ENCODE measurements at places on chromosomes 7 and 10. TPM values are rescaled to one million over a fixed set of nuclear protein-coding genes. Genes with fewer than 3 reads are reported as not detected.
A peak's percentile ranks its signal among the peaks of the same experiment; 100 is the strongest.

DNA sequence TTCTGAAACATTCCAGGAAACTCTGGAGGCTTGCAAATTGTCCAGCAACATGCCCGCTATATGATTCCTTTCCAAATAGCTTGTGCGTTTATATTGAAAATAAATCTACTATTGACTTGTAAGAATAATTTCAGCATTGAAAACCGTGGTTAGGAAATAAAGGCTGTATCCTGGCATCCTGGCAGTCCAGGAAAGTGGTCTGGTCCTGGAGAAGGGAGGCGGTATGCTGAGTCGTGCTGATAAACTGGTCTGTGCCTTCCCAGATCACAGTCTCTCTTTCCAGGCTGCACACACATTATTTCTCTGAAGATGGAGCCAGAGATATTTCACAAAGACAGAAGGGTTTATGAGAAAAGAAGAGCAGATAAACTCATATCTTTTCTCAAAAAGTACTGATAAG, 350.1 kb upstream of the COBL start:
- no peak for DNase-seq

- peak; percentile 86 for DNase-seq
These were observed at the start of the genes EXOSC1 and ZDHHC16 for GRCh38 chr10:97445722-97446639. Gene EXOSC1 (minus strand): TSS chr10:97446006. CDS start chr10:97445985, 21 bp downstream. Gene ZDHHC16 (plus strand): TSS chr10:97446175. CDS start chr10:97451676, 5,501 bp downstream.

DNA sequence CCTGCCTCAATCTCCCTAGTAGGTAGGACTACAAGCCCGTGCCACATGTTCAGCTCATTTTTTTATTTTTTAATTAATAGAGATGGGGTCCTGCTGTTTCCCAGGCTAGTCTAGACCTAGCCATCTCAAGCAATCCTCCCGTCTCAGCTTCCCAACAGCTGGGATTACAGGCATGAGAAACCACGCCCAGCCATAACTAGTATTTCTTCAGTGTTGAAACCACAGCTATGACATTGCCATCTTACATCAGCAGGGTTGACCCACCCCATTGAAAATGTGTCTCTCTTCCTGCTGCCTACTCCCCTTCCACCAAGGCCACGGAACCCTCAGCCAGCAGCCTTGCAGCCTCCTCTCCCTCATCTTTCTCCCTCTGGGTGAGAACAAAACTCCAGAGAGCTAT, 62.1 kb upstream of the ZNF746 start:
- DNase-seq: no peak

DNA sequence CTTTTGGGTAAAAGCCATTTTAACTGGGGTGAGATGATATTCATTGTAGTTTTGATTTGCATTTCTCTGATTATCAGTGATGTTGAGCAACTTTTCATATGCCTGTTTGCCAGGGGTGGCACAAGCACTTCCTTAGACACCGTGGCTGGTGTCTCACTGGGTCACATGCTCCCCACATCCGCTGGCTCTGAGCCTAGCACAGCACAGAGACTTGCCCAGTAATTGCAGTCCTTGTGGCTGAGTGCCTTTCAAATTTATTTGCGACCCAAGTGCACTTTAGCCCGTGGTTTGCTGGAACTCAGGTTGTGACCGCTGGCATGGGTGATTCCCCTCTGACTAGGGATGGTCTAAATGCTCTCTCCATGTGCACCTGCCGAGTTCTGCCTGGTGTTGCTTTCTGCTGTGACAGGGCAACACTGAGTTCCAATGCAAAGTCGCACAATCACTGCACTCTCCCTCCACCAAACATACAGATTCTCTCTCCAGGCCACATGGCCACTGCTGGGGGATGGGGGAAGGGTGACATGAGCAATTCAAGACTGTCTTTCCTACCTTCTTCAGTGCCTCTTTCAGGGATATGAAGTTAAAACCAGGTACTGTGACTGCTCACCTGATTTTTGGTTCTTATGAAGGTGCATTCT, 66.5 kb downstream of the ZNF277 start:
- no peak for DNase-seq

GRCh38 chr10:85599081-85599480, 767.5 kb downstream of the GRID1 start:
- no peak for DNase-seq

GRCh38 chr7:1086588-1087464, 1.1 kb upstream of the GPER1 start:
- DNase-seq: no peak

DNA sequence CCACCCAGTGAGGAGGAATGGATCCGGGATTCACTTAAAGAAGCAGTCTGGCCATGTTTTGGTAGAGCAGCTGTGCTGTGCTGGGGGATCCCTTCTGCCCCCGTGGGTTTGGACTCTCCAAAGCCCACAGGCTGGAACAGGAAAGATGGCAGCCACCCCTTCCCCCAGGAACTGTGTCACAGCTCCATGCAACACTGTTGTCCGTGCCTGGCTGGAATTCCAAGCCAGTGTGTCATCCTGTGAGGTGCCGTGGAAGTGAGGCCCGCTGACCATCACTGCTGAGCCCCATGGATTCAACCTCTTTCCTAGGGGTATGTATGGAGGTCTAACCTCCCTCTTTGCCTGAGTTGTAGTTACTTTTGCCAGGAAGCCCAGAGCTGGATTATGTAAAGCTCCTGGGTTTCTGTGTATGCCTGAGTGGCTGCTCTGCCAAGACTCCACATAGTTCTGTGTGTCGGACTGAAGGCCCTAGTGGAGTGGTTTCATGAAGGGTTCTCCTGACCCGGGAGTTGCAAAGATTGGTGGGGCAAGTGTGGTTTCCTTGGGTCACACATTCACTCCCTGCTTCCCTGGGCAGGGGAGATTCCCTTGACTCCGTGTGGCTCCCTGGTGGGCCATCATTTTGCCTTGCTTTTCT, 35.1 kb upstream of the PCGF5 start:
- no peak for DNase-seq

- no peak for DNase-seq
These were observed 15.4 kb downstream of the LGI1 start for GRCh38 chr10:93773120-93773519.

DNA sequence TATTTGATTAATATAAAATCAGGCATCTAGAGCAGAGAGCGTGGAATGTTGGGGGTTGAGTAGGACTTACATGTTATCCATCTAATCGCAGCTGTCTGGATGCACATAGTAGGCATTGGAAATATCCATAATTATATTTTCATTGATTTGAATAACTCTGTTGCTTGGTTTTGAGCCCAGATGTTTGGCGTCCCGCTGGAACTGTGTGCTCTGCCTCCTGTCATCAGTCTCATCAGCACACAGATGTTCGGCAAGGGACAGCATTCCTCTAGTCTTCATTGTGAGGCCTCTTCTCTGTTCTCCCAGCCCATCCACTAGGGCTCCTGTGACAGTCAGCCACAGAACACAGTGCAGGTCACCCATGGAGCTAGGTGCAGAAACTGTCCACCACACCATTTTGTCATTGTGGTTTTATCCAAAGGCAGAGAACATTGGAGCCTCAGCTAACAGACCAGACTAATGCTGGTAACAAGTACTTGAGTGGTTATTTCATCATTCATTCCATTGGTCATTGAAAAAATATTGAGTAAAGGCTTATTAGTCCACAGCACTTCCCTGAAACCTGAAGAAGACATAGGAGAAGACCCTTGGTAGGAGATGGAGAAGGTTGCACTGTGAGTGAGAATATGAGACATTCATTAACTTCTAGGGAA, 927.4 kb downstream of the LRMDA start:
- no peak for DNase-seq

GRCh38 chr7:149880638-149881311, 7.0 kb downstream of the ATP6V0E2 start:
- no peak for DNase-seq

- no peak for DNase-seq
These were observed 50.3 kb upstream of the SLC29A3 start for GRCh38 chr10:71268758-71269157.

DNA sequence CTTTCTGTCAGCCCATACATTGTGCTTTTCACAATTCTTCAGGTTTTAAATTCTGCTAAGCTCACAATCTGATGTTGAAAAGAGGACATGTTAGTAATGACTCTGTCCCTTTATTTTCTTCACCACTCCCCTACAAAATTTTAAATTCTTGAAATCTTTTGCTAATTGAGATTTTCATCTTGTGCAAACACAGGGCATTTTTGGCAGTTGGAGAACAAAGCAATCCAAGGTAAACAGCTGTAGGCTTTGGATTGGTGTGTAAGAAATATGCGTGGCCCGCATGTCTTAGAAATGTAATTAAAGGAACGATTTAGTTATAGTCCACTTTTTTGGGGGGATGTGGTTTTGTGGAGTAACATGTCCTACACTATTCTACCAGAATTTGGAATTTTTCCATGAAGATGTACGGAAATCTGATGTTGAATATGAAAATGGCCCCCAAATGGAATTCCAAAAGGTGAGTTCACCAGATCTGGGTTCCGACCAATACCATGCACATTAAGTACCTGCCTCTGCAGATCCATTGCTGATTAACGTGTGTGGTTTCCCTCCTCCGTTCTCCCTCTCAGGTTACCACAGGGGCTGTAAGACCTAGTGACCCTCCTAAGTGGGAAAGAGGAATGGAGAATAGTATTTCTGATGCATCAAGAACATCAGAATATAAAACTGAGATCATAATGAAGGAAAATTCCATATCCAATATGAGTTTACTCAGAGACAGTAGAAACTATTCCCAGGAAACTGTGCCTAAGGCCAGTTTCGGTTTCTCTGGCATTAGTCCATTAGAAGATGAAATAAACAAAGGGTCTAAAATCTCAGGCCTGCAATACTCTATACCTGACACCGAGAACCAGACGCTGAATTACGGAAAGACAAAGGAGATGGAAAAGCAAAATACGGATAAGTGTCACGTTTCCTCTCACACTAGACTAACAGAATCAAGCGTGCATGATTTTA, 181.1 kb downstream of the ARHGAP21 start:
- no peak for DNase-seq

DNA sequence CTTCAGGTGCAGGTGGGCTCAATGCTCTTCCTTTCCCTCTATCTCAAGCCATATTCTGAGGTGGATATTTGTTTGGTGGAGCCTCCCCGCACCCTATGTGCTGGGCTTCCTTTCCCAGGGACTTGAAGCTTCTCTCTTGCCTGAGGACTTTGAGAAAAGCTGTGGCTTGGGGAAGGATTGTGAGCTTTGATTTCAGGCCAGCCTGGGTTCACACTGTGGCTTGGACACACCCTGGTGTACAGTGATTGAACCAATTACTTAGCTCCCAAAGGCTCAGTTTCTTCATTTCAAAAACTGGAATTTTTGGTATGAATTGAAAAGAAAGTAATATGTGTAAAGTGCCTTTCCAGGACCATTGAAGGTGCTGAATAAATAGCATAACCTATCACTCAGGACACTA, 224.5 kb upstream of the GLI3 start:
- no peak for DNase-seq

GRCh38 chr7:105353752-105354328, 34.9 kb downstream of the SRPK2 start:
- no peak for DNase-seq

GRCh38 chr10:113454341-113455061, 98.4 kb upstream of the HABP2 start:
- DNase-seq: no peak

- no peak for DNase-seq
These were observed 26.0 kb downstream of the LEP start for GRCh38 chr7:128266883-128267594.

- DNase-seq: peak; percentile 75
These were observed 54.7 kb upstream of the STEAP4 start for GRCh38 chr7:88361357-88361756.

DNA sequence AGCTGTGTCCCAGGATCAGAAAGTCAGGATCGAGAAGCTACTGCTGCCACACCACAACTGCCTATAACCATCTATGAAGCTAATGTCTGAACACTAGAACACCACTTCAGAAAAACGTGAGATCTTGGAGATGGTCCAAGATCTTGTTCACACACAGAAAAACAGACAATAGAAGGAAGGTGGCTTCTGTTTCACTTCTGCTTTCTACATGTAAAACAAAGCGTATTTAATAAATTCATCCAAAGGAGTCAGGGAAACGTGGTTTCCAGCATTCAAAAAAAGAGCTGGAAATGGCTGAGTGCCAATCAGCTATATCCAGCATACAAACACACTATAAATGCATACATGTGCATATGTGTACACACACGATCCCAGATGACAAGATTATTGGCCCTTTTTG, 70.2 kb upstream of the CCDC71L start:
- no peak for DNase-seq

DNA sequence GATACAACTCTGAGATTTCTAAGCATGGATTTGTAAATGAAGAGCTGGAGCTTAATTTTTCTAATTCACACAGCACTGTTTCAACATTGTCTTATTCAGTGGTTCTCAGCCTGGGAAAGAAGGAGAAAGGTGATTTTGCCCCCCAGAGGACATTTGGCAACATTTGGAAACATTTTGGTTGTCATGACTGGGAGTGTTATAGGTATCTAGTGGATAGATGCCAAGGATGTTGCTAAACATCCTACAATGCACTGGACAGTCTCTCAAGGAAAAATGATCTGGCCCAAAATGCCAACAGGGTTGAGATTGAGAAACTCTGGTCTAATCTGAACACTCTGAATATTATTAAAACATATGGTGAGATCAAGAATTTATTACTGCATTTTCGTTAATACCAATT, 3.8 kb upstream of the CAV2 start:
- DNase-seq: no peak

DNA sequence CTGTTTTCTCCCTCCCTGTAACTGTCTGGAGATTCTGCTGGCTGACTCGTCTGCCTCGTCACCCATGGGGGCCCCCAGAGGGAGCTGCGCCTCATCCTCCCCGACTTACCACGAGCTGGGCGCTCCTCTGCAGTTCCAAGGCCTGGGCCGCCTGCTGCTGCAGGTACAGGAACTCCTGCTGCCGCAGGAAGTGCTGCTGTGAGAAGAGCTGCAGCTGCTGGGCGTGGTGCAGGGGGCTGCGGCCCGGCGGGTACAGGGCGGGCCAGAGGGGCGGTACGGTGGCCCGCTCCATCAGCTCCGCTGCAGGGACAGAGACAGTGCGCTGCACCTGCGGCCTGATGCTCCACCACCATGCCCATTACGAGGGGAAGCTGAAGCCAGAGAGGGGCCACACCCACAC, 47.7 kb downstream of the TNRC18 start:
- DNase-seq: no peak

The BMPER gene
- polyA plus RNA-seq: 18.9 TPM

The GIMAP1 gene
- 2.3 TPM for polyA plus RNA-seq

The STAMBPL1 gene
- 1.5 TPM for polyA plus RNA-seq

The GRID1 gene
- 1.6 TPM for polyA plus RNA-seq

The PNLIPRP3 gene
- not detected for polyA plus RNA-seq

The TDRD1 gene
- not detected for polyA plus RNA-seq

The VAX1 gene
- polyA plus RNA-seq: not detected

The AS3MT gene
- polyA plus RNA-seq: 23.2 TPM
